ENCODE measurements at places on chromosomes 1 and 21. TPM values are rescaled to one million over a fixed set of nuclear protein-coding genes. Genes with fewer than 3 reads are reported as not detected.

DNA sequence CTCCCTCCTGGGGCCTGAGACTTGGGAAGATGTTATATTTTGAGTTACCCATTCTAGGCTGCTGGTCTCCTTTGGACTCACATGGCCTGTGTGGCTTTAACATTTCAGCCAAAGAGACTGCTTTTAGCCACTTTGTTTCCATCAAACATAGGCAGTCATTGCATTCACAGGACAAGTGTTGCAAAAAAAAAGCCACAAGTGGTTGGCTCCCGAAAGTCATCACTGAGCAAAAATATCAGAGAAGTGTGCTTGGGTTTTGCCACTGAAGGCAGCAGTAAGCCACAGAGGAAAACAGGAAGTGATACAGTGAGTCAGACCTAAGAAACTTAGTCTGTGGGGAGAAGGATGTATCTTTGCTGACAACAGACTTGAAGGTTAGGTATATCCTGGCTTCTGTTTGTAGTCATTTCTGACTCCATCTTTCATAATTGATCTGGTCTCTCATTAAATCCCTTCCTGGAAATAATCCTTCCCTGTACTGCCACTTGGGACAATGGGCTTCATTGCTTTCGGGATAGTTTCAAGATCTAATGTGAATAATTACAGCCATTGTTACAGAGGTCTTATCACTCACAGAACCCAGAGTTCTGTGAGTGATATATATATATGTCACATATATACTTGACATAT is 80.9 kb downstream of the COLGALT2 start:
- peak; percentile 74 for DNase-seq
- H3K4me3 ChIP-seq, result peak overlapping the region; percentile 63
- peak overlapping the region; percentile 68 for H3K27ac ChIP-seq
- H3K4me1 ChIP-seq, result peaks cover 20% of the 10 kb centered on the region
- no peaks in the 10 kb centered on the region for H3K36me3 ChIP-seq

GRCh38 chr21:34201001-34201400 is 127.6 kb downstream of the MRPS6 start:
- peak overlapping the region; percentile 58 for H3K4me3 ChIP-seq
- H3K36me3 ChIP-seq, result no peaks in the 10 kb centered on the region
- DNase-seq, result no peak

LGR6 gene
- total RNA-seq, result 0.32 TPM

- no peak overlapping the region for H3K4me3 ChIP-seq
- H3K27ac ChIP-seq, result no peak overlapping the region
- no peaks in the 10 kb centered on the region for H3K27me3 ChIP-seq
- no peaks in the 10 kb centered on the region for H3K36me3 ChIP-seq
- no peaks in the 10 kb centered on the region for H3K4me1 ChIP-seq
- no peak for DNase-seq
Measured at GRCh38 chr1:204980840-204981405, 62.1 kb upstream of the CNTN2 start.

DNA sequence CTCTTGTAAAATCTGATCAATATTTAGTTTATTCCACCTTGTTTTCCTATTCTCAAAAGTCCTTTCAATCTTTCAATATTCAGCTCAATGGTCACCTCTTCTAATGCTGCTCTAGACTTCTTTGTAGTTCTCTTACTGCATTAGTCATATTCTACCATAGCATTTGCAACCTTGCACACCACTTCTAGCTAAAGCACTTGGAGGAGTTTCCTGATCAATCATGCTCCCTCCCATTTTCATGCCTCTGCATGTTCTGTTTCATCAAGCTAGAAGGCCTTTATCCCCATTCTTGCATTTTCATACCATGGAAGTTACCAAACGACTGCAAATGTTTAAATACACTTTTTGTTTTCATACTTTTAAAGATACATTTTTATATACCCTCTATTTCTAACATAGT is 72.1 kb downstream of the SLC5A9 start:
- DNase-seq, result no peak
- no peak overlapping the region for H3K4me3 ChIP-seq
- no peaks in the 10 kb centered on the region for H3K36me3 ChIP-seq
- no peaks in the 10 kb centered on the region for H3K4me1 ChIP-seq

TRIM58 gene
- total RNA-seq, result 2.9 TPM

PTGFRN gene
- 0.10 TPM for total RNA-seq

- H3K27me3 ChIP-seq, result peaks cover 8% of the 10 kb centered on the region
- no peak for DNase-seq
- peaks cover 4% of the 10 kb centered on the region for H3K4me1 ChIP-seq
- H3K36me3 ChIP-seq, result no peaks in the 10 kb centered on the region
- no peak overlapping the region for H3K27ac ChIP-seq
Measured at GRCh38 chr1:205373022-205373797, 16.5 kb upstream of the KLHDC8A start.

KLHDC7A gene
- not detected for total RNA-seq

GRCh38 chr1:82880506-82880905 is 1079.8 kb downstream of the ADGRL2 start:
- H3K27ac ChIP-seq, result no peak overlapping the region
- no peaks in the 10 kb centered on the region for H3K4me1 ChIP-seq
- H3K4me3 ChIP-seq, result no peak overlapping the region
- no peaks in the 10 kb centered on the region for H3K27me3 ChIP-seq

GRCh38 chr1:30668024-30668423 is 55.4 kb downstream of the MATN1 start:
- no peaks in the 10 kb centered on the region for H3K36me3 ChIP-seq
- no peak overlapping the region for H3K4me3 ChIP-seq
- H3K4me1 ChIP-seq, result no peaks in the 10 kb centered on the region
- no peak for DNase-seq

TNFRSF18 gene
- total RNA-seq, result 47.8 TPM

AMY1A gene
- not detected for total RNA-seq

GRCh38 chr21:23874271-23874670 is 1733.0 kb downstream of the MRPL39 start:
- no peak overlapping the region for H3K27ac ChIP-seq
- H3K4me3 ChIP-seq, result no peak overlapping the region
- no peaks in the 10 kb centered on the region for H3K27me3 ChIP-seq
- no peaks in the 10 kb centered on the region for H3K4me1 ChIP-seq

GRCh38 chr1:19909392-19909791 is 14.0 kb downstream of the PLA2G2E start:
- H3K27ac ChIP-seq, result no peak overlapping the region
- H3K4me3 ChIP-seq, result no peak overlapping the region
- peaks cover 88% of the 10 kb centered on the region for H3K36me3 ChIP-seq
- no peak for DNase-seq

DNA sequence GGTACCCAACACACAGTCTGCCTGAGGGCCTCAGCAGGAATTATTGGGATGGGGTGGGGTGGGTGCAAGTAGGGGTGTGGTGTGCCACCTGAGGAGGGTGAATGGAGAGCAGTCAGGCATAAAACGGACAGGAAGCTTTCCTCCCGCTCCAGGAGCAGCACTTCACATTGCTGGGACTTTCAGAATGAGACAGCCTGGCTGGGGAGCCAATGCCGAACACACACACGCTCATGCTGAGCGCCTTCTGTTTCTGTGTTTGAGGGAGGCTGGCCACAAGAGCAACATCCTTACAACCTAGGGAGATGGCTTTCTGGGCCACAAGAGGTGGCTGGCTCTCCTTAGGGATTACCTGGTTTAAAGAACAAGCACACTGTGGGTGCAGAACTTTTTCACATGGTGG is 98.0 kb downstream of the LAMC2 start:
- H3K4me1 ChIP-seq, result no peaks in the 10 kb centered on the region
- DNase-seq, result no peak
- H3K27me3 ChIP-seq, result no peaks in the 10 kb centered on the region
- H3K27ac ChIP-seq, result no peak overlapping the region

DNA sequence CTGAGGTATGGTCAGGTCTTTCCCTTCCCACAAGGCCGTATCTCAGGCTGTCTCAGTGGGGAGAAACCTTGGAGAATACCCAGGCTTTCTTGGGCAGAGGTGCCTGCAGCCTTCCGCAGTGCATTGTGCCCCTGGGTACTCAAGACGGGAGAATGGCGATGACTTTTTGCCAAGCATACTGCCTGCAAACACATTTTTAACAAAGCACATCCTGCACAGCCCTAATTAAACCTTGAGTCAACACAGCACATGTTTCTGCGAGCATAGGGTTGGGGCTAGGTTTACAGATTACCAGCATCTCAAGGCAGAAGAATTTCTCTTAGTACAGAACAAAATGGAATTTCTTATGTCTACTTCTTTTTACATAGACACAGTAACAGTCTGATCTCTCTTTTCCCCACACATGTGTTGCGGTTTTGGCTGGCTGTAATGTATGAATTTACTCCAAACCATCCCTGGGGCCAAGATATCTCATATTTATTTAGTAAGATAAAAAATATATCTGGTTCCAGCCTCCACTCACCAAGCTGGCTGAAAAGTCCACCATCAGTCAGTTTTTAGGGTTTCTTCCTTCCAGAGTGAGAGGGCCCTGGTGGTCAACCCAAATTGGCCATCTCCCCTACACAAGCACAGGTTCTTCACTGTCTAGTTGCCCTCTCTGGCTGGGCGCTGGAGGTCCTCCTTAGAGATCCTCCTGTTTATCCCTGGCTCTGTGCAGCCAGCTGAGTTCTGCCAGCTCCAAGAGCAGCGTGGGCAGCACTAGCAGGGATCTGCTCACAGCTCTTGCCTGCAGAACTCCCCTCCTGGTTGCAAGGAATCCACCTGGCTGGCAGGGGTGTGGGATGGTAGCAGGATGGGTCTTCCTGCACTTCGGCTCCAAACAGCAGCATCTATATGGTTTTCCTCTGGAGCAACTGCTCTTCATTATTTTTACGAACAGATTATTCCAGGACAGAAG is 2.6 kb downstream of the FAAH start:
- no peak overlapping the region for H3K4me3 ChIP-seq
- peaks cover 3% of the 10 kb centered on the region for H3K27me3 ChIP-seq

CLDN8 gene
- total RNA-seq, result not detected

DNA sequence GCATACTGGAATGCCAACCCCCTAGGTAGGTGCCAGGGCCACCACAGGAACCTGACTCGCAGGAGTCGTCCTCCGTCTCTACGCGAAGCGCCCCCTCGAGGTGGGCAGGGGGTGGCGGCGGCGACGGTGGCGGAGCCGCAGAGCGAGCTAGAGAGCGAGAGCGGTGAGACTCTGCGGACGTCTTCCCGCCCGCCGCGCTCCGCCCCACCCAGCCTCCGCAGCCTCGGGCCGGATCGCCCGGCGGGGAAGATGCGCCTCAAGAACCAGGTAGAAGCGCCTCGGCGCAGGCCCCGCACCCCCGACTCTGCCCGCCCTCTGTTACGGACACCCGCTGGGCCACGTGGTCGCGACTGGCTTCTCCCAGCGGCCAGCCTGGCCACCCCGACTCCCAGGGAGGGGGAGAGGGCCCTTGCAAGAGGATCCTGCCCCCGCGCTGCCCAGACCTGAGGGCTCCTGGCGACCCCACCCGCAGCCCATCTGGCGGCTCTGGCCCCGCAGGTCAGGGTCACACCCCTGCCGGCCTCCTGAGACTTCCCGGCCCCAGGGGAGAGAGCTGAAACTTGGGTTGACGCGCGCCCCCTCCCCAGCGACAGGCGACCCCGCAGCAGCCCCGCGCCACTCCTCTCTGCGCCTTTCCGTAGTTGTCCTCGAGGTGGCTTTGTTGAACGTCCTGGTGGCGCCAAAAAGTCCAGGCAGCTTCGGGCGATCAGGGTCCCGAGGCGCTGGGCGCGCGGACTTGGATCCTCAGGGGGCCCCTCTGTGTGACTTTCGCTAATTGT is 24.4 kb upstream of the AGBL4 start:
- no peaks in the 10 kb centered on the region for H3K36me3 ChIP-seq
- peaks cover 5% of the 10 kb centered on the region for H3K27me3 ChIP-seq
- DNase-seq, result no peak
- H3K27ac ChIP-seq, result no peak overlapping the region
- H3K4me1 ChIP-seq, result no peaks in the 10 kb centered on the region

KRTAP21-2 gene
- not detected for total RNA-seq

EDARADD gene
- 5.0 TPM for total RNA-seq

- no peak for DNase-seq
- H3K4me3 ChIP-seq, result no peak overlapping the region
- H3K4me1 ChIP-seq, result no peaks in the 10 kb centered on the region
- H3K27me3 ChIP-seq, result no peaks in the 10 kb centered on the region
Measured at GRCh38 chr1:78855258-78855657, 151.3 kb downstream of the ADGRL4 start.

DNA sequence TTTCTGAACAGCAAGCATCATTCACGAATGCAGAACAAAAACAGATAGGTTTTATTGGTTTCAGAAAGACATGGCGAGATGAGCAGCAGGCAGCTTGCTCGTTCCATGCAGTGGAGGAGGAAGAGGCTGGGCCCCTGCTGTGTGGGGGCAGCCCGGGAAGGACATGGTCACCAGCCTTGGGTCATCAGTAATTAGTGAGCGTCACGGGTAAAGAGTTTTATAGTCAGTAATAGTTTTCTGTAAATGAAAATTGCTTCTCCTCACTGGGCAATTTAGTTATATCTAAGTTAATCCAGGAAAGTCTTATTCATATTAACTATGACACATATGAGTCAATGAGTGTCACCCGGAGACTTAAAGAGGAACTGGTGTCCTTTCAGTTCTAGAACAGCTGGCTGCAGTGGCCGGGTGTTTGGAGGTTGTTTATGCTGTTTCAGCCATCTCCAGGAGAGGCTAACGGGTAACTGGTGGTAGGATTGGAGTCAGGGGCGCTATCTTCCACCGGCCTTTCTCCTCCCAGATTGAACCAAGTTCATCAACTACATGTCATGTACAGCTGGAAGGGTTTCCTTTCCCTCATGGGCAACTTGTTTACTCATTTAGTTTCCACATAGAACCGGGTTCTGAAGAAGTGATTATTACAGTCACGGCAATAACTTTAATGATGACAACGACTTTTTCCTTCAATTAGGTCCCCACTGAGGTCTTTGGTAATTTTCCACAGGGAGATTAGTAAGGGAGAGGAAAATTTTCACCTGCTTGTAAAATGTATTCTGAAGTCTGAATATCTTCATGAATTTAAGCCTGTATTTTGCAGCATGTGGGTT is 34.6 kb upstream of the SLC45A1 start:
- no peak overlapping the region for H3K27ac ChIP-seq
- H3K27me3 ChIP-seq, result peaks cover 2% of the 10 kb centered on the region

All from CD4-positive, CD25-positive, alpha-beta regulatory T cell (primary cell).